ENCODE measurements at places on chromosomes 2 and 18.

DNA sequence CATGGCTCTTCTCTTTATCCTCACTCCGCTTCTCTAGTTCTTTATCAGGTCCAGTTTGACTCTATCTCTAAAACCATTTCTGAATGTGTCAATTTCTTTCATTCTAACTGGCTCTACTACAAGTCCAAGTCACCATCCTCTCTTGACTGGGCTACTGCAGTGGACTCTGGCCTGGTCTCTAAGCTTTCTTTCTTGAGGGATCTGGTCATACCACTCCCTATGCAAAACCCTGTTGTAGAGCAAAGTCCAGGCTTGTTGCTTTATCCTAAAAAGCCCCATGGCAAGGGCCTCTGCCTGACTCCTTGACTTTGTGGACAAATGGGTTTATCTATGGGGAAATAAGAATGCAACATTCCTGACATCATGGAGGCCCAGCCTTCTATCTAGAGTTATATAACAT lies 87.1 kb downstream of the BCL2L11 start:
- no peak for DNase-seq

GRCh38 chr18:62164855-62165487 lies 21.9 kb downstream of the PIGN start:
- no peak for DNase-seq

- no peak for DNase-seq
Observed at GRCh38 chr2:45585267-45585861, 25.7 kb downstream of the SRBD1 start.

DNA sequence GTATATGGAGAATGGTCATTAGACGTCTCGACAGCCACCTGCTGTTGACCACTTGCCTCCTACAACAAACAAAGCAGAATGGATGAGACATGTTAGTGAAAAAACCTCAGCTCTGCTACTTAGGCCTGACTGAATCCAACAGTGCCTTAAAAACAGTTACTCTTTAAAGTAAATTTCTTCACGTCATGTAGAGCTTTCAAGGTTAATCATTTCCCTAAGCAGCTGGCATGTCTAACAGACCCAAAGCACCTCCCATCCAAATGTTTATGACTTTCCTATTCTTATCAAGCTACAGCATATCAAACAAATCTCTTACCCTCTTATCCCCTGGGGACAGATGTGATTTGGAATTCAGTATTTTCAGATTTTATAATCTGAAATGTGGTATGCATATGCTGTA lies 75.6 kb upstream of the ITGB6 start:
- DNase-seq: no peak

GRCh38 chr2:110717734-110718133 lies 14.6 kb upstream of the ACOXL start:
- no peak for DNase-seq

DNA sequence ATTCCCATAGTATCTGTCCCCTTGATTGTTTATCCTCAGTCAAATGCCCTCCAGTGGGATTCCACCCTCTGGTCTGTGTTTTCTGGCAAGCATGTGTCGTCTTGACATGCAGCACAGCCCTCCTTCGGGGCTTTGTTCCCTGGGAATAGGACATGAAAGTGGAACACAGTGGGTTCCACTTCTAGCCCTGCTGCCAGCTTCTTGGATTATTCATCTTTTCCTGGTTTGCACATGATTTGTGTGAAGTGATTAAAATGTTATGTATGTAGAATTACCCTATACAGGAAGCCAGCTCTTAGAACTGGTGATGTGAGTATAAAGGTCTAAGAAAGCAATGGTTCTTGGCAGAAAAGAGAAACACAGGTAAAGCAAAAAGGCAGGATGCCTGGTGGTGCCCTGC lies 142.3 kb downstream of the TANC1 start:
- DNase-seq: no peak

DNA sequence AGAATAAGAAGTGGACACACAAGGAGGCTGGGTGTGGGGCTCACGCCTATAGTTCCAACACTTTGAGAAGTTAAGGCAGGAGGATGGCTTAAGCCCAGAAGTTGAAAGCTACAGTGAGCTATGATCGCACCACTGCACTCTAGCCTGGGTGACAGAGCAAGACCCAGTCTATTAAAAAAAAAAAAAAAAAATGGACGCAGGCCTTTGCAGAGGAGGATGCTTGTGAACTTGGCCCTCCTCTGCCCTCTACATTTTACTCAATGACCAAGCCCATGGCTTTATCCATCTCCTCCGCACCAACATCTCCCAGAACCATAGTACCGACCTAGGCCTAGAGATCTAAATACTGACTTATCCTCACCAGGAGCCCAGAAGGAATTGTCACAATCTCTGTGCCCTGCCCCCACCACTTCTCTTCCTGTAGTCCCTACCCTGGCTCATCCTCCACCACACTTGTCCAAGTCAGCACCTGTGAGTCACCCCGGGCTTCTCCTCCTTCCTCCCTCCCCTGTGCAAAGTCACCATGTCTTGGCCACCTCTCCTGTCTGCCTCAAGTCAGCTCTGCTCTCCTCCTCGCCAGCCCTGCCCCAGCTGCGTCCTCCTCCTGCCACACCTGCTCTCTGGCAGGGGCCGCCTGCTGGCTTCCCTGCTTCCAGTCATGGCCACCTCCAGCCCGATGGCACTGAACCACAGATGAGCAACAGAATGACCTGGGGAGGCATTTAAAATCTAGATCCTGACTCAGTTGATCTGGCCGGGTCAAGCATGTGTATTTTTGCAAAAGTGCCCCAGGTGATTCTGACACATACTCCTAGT lies 35.8 kb upstream of the ASPRV1 start:
- DNase-seq: no peak

GRCh38 chr18:76405280-76405679 lies 89.8 kb downstream of the ZNF516 start:
- no peak for DNase-seq

- DNase-seq: no peak
Observed at GRCh38 chr2:61238219-61239012, 76.4 kb downstream of the C2orf74 start.

GRCh38 chr2:123500346-123500745 lies 524.7 kb upstream of the CNTNAP5 start:
- no peak for DNase-seq

GRCh38 chr18:3305354-3305762 lies 43.4 kb downstream of the MYL12B start:
- DNase-seq: no peak

DNA sequence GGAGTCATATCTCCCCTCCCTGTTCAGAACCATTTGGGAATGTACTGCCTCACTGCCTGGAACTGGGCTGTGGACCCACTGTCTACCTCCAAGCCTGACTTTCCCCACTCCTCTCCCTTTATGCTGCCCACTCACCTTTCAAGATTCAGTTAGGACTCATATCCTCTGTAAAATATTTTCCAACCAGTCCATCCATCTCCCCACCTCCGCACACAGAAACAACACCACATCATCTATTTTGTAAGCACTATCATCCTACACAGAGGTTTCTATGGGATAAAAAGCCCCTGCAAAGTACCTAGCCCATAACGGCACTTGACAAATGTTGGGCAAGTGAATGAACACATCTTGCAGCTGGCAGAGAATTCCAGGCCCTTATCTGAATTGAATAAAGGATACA lies 250.8 kb downstream of the ANAPC1 start:
- no peak for DNase-seq

GRCh38 chr2:147546109-147546508 lies 298.7 kb upstream of the ACVR2A start:
- no peak for DNase-seq

DNA sequence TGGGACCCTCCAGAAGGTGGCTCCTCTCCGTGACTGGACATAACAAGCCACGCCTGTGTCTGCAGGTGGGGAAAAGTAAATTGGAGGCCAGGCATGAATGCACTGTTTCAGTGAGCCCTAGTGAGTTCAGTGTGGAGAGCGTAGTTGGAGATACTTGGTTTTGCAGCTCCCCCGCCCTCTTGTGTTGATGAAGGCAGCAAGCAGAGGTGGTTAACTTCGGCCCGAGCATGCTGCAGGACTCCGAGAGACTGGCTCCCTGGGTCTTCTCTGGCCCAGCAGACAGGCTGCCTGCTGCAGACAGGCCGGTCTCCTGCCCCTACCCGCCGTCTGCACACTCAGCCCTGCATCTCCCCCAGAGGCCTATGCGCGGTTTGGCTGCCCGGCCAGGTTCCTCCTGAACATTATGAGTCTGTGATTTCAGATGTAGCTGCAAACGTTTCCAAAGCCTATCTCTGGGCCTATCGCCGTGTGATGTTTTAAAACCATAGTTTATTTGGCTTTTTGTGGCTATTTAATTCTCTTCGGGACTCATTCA lies 102.4 kb downstream of the LDLRAD4 start:
- no peak for DNase-seq

DNA sequence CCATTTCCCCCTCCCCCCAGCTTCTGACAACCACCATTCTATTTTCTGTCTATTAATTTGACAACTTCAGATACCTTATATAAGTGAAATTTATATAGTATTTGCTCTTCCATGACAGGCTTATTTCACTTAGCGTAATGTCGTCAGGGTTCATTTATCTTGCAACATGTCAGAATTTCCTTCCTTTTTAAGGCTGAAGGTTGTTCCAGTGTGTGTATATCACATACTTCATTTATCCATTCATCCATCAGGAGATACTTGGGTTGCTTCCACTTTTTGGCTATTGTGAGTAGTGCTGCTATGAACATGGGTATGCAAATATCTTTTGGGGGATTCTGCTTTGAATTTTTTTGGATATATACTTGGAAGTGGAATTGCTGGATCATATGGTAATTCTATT lies 7.4 kb downstream of the BCL2L11 start:
- DNase-seq: no peak

DNA sequence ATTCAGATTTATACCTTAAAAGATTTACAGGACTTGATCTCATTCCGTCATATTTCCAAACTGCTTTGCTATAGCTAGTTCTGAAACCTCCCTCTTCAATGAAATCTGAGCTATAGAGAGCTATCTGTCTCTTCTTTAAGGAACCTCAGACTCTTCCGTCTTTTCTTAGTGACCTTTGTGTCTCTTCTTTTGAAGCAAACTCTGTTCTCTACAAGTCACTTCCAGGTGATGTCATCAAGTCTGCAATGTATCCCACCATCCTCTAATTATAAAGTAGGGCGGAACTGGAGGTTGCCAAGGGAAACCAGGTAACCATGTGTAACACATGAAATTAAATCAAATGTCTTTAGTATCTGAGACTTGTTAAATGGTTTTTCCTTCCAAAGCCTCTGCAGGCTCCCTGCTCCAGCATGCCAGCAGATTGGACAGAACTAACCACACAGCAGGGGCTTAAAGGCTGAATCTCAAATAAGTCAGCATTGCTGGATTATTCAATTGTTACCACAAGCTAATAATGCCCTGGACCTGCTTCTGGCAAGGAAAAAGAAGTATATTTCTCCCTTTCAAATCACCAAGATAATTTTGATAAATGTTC lies 41.2 kb upstream of the PEX13 start:
- no peak for DNase-seq

- DNase-seq: no peak
Observed at GRCh38 chr18:7940971-7941370, 373.9 kb downstream of the PTPRM start.

DNA sequence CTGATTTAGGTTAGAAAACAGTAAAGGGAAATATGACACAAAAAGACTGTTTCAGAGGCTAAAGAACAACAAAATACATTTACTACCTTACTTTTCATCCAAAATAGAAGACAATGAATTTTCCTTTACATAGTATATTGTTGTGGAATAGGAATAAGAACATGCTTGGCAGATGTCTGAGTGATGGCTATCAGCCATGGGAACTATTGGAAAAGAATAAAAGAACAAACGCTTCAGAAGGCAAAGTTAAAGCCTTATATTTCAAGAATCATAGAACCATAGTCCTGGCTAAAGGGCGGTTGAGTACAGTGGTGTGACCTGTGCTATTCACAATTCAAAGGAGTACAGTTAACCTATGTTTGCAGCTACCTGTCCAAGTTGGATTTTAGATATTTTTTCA lies 73.9 kb upstream of the NRXN1 start:
- no peak for DNase-seq

GRCh38 chr2:106363791-106364190 lies 104.4 kb downstream of the RGPD3 start:
- DNase-seq: no peak

DNA sequence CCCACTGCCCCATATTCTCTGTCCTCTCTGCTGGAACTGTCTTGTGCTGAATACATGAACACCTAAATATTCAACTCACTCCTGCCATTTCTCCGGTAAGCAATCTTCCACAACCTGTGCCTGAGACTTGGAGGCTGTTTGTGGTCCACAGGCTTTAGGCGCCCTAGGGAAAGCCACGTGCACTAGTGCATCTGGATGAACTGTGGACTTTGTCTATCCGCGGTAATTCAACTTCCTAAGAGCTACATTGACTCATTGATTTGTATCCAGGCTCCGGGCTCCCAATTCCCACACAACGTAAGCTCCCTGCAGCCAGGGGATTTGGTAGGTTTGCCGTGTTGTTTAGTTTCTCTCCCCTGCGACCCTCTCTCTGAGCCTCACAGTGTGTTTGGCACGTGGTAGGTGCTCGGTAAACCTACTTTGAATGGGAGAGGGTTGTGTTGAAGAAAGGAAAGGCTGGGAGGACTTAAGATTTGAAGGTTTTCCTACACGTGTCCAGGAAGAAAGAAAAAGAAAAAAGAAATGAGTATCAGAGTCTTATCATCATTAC lies 718.2 kb downstream of the DPP10 start:
- no peak for DNase-seq

DNA sequence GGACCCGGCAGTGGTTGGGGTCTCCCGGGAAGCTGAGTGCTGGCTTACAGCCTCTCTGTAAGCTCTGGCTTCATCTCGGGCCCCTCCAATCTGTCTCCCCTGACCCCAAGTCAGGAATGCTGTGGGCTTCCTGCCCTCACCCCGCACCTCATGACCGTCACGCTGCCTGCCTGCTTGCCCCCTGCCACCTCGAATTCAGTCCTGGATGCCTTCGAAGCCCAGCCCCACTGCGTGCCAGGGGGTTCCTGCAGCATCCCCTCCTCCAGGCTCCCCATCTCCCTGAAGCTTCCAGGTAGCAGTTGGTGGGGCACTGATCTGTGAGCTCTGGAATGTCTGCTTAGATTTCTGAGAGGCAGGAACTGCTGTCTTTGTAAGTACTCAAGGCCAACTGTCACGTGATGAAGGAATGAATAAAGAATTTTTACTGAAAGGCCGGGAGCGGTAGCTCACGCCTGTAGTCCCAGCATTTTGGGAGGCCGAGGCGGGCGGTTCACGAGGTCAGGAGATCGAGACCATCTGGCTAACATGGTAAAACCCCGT lies 6.5 kb downstream of the CLHC1 start:
- DNase-seq: no peak

DNA sequence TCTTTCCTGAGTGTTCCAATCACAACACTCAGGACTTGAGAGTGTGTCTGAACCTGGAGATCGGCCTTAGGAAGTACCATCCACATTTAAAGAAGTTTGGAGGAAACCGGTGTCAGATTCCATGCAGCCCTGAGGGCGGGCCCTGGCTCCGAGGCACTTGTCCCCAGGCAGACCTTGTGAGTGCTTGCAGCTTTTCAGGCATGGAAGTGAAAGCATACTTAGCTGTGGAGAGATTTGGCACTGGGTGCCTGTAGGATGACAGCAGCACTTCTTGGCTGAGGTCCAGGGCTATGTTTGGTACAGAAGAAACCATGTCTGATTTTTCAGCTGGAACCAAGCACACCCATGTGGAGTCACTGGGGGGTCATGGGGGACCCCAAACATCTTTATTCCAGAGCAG lies 230.8 kb downstream of the SEPTIN10 start:
- DNase-seq: no peak

GRCh38 chr2:109482361-109482861 lies 131.4 kb downstream of the SEPTIN10 start:
- DNase-seq: no peak

GRCh38 chr2:61356958-61357350 lies 113.9 kb downstream of the USP34 start:
- no peak for DNase-seq

Data from stimulated activated CD4-positive, alpha-beta T cell treated with anti-CD3 and anti-CD28 coated beads, Interleukin-1b, Interleukin-23, amount 100 ng/mL, for 1 hour (primary cell).